Trophoblast cell (in vitro differentiated cells and primary cell): ENCODE measurements at places on chromosomes 4 and X.

DNA sequence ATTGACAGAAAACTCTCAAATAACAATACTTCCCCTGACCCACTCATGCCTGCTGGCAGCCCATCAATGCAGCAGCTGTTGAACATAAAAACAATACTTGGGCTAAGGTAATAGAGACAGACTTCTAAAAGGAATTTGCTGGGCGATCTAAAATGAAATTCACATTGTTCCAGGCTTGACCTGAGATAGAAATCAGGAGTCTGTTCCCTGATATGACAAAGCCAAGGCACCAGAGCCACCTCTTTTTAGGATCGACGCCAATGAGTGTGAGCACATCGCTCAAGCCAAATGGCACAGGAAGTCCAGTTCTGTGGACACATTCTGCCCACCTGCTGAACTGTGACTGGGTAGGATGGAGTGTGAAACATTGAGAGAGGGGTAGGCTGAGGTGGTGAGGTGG, 4.9 kb downstream of the SEPTIN11 start:
- no peak for DNase-seq

GRCh38 chr4:145909281-145909715, 29.3 kb downstream of the ZNF827 start:
- DNase-seq = peak; percentile 28

- DNase-seq = no peak
Measured at GRCh38 chr4:13580036-13580435, 35.7 kb upstream of the NKX3-2 start.

- peak; percentile 65 for DNase-seq
Measured at GRCh38 chr4:78057600-78058550, 752 bp downstream of the FRAS1 start.

- DNase-seq = no peak
Measured at GRCh38 chr4:45323453-45324058, 597.2 kb upstream of the GNPDA2 start.

- DNase-seq = peak; percentile 18
Measured at GRCh38 chrX:2370456-2370855, 130.3 kb downstream of the DHRSX start.

DNA sequence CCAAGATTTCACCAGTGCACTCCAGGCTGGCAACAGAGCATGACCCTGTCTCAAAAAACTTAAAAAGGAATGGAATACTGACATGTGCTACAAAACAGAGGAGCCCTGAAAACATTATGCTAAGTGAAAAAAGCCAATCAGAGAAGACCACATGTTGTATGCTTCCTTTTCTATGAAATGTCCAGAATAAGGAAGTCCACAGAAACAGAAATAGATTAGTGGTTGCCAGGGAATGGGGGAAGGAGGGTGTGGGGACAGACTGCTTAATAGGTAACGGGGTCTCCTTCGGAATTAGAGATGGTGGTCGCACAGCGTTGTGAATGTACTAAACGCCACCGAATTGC, 30.1 kb upstream of the KIAA0232 start:
- DNase-seq = no peak
